ENCODE measurements at places on chromosomes 2 and 18.

GRCh38 chr2:162072181-162072702 lies 1.8 kb downstream of the DPP4 start:
- DNase-seq = no peak

DNA sequence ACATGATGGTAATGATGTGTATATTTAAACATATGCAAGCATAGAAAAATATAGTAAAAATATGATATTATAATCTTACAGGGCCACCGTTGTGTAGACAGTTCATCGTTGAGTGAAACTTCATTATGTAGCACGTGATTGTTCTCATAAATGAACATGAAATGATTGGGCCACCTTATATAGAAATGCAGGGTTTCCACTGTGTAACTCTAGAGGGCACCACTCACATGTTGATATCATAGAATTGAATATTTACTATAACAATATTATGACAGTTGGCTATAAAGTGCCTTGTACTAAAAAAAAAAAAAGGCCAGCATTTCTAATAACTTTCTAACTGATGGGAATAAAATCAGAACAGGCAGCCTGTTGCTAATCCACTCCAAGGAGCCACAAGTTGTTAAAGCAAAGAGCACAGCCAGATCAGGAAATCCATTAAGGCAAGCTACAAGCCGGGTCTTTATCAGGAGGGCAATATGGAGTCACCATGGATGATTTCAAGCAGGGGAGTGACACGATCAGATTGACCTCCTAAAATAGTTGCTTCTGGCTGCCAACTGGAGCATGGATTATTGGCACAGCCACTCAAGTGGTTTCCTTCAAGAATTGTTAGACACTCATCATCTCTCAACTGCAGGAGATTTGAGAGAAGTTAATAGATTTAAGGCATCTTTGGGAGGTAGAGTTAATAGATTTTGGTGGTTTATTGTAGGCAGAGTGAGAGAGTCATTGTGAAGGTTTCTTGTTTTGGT lies 16.7 kb downstream of the IL1F10 start:
- DNase-seq = no peak

GRCh38 chr18:21298351-21298750 lies 56.3 kb downstream of the GREB1L start:
- DNase-seq = no peak

- peak; percentile 3 for DNase-seq
Observed at GRCh38 chr2:239947729-239948045, 77.5 kb downstream of the NDUFA10 start.

GRCh38 chr2:140442319-140442718 lies 1662.1 kb upstream of the NXPH2 start:
- no peak for DNase-seq

DNA sequence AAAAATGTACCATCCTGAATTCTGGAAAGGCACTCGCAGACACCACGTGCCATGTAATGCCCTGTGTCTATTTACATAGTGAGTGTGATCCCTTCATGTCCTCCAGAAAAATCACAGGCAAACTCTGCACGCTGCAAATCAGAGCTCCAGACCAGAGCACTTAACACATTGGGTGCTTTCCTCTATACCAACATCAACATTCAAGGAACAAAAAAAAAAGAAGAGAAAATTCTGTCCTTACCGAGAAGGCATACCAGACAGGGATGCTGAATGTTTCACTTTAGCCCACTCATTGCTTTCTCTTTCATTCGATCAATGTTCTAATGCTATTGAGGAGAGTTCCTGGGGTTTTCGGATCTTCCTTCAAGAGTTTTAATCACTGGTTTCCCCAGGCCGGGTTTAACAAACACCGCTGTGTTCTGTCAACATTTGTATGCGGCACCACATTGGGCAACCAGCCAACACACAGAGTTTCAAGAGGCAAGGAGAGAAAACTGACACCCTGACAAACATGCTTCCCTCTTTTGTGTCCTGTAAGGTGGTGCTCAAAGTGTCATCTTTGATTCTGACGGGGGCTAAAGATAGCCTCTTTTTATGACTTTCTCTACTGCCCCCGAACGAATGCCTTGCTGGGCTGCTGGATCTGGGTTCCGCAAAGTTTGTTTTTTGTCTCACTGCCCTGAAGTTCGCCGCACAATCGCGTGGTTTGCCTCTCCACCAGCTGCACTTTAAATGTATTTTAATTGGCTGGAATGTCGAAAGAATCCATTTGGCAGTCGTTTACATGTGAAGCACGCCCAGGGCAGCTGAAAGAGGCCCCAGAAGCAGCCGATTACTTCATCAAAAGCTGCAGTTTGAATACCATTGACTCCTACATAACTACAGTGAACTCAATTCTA lies 106.4 kb upstream of the NCKAP5 start:
- DNase-seq = peak; percentile 82

Measured in left hindlimb (tissue), 1 donor.